GM23338 (cell line): ENCODE measurements at places on chromosomes 16 and 17. TPM values are rescaled to one million over a fixed set of nuclear protein-coding genes. Genes with fewer than 3 reads are reported as not detected.

Gene MPRIP
- total RNA-seq: 84.6 and 113 TPM in 2 replicates

DNA sequence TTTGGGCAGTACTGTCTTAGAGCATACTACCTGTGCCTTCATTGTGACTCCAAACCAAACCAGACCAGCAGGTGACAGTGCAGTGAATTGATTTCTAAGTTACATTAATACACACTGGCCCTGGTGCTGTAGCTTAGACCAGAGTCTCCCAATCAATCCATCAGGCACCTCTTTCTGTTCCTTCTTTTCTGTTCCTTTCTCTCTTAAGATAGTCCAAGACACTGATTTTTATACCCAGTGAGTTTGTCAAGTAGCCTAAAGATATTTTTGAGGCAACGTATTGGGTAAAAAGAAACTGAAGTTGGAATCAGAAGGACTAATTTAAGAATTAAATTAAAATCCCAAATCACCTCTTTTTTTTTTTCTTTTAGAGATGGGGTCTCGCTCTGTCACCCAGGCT is 43.1 kb downstream of the ABAT start:
- no peak for DNase-seq

GRCh38 chr17:76492123-76492988 is 8.9 kb downstream of the RHBDF2 start:
- no peak for DNase-seq

DNA sequence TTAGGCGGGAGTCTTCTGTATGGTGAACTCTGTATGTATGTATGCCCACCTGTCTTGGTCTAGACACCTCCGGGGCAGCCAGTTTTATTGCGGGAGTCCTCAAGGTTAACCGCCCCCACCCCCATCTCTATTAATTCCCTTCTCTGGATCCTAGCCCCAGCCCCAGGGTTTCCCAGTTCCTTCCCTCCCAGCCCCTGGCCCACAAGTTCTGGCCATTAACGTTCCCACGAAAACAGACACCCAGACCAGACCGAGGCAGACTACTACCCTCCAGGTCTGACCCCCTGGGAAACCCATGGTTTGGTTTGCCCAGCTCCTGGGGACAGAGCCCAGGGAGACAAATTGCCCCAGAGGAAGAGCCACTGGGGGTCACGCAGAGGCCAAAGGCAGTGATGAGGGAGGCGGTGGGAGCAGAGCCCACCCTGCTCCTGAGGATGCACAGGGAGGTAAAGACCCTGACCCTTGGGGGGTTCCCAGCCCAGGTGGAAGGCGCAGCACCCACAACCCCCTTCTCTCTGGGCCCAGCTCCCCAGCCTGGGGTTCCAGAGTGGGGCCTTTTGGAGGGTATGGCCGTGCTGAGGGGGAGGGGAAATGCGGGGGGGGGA is 8.5 kb downstream of the TBKBP1 start:
- DNase-seq: no peak
